Naive thymus-derived CD8-positive, alpha-beta T cell (primary cell): ENCODE measurements at places on chromosomes 11 and 22. TPM values are rescaled to one million over a fixed set of nuclear protein-coding genes. Genes with fewer than 3 reads are reported as not detected.

- H3K36me3 ChIP-seq, result peaks cover 5% of the 10 kb centered on the region
- H3K4me1 ChIP-seq, result peaks cover 55% of the 10 kb centered on the region
- H3K27ac ChIP-seq, result peak overlapping the region; percentile 85
- H3K4me3 ChIP-seq, result peak overlapping the region; percentile 63
- no peaks in the 10 kb centered on the region for H3K27me3 ChIP-seq
Measured at GRCh38 chr22:46058091-46058420, 81.1 kb upstream of the WNT7B start.

GRCh38 chr11:10893714-10894151, 35.9 kb upstream of the ZBED5 start:
- DNase-seq, result no peak
- peaks cover 11% of the 10 kb centered on the region for H3K27me3 ChIP-seq
- no peaks in the 10 kb centered on the region for H3K4me1 ChIP-seq
- H3K36me3 ChIP-seq, result peaks cover 26% of the 10 kb centered on the region
- no peak overlapping the region for H3K4me3 ChIP-seq

- no peak overlapping the region for H3K4me3 ChIP-seq
- peaks cover 3% of the 10 kb centered on the region for H3K4me1 ChIP-seq
- no peaks in the 10 kb centered on the region for H3K36me3 ChIP-seq
Measured at GRCh38 chr11:95398437-95399112, 167.6 kb upstream of the SESN3 start.

The CNIH2 gene
- total RNA-seq, result 1.1 TPM

- no peak for DNase-seq
- H3K36me3 ChIP-seq, result no peaks in the 10 kb centered on the region
- H3K4me3 ChIP-seq, result no peak overlapping the region
- peaks cover 18% of the 10 kb centered on the region for H3K27me3 ChIP-seq
- peaks cover 4% of the 10 kb centered on the region for H3K4me1 ChIP-seq
- peak overlapping the region; percentile 71 for H3K27ac ChIP-seq
Measured at GRCh38 chr22:27613099-27614005, 188.2 kb downstream of the MN1 start.

DNA sequence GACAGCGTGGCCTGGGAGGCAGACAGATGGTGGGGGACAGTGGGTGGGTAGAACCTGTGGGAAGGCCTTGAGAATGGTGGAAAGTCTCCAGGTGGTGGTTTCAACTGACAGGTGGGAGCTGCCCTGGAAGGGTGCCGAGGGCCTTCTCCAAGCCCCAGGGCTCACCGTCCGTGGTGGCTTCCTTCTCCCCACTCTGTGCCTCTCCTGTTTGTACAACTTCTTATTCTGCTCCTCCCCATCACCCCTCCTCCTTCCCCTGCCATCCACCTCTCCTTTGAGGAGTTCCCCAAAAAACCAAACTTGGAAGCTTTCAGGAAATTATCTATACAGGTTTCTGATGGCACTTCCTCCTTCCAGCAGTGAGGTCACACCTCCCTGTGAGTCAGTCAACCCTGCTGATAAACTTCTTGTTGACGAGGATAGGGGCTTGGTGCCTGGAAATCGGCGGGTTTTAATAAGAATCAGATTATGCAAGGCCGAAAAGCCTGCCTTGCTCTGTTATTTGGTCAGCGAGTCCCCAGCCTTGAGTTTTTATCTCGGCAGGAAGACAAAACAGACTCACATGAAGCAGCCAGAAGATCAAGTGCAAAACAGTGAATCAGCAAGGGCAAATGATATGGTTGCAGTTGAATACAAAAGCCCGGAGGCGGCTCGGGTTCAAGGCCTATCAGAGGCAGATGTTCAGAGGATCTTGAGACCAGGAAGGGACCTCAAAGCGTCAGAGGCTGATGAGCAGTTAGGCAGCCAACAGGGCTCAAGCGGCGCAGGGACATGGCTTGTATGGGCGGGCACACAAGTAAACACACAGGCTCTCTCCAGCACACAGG, 9.5 kb upstream of the ST3GAL4 start:
- no peak for DNase-seq
- peaks cover 7% of the 10 kb centered on the region for H3K4me1 ChIP-seq
- no peak overlapping the region for H3K4me3 ChIP-seq

The OR8B2 gene
- not detected for total RNA-seq

GRCh38 chr11:126929179-126930061, 71.2 kb downstream of the KIRREL3 start:
- peaks cover 41% of the 10 kb centered on the region for H3K27me3 ChIP-seq
- no peaks in the 10 kb centered on the region for H3K4me1 ChIP-seq
- DNase-seq, result no peak
- H3K36me3 ChIP-seq, result no peaks in the 10 kb centered on the region
- no peak overlapping the region for H3K4me3 ChIP-seq

The MPZL3 gene
- total RNA-seq, result 12.6 TPM

DNA sequence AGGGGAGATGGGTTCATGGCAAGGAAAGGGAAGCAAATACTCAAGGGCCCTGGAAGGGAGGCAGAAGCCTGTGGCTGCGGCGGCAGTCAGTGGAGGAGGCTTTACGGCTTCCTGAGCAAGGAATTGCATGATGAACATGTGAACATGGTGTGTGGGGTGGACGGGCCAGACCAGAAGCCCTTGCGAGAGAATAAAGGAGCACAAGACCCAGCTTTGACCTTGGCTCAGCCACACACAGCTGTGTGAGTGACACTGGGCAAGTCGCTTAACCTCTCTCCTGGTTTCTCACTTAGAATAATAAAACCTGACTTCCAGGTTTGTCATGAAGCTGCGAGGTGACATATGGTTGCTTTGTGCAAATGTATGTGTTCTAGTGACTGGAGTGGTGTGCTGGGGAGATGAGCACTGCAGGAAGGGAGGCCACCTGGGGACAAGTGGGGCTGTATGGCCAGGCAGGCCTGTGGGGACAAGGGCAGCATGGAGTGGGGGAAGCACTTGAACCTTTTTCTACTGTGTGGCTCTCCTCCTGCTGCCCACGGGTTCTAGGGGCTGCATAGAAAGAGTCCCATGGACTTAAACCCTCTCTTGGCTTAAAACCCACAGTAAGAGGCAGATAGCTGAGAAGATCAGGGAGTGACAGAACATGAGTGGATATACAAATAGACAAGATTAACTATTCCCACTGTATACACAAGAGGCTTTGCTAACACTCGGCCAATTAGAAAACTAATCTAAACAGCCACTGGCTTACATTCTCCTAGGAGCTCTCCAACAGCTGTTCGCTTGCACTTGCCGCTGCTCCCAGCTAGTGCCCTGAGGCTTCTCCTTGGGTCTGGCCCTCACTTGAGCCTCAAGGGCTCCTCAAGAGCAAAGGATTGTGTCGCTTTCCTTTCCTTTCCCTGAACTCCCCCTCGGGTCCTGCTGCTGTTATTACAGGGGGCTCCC, 67.3 kb upstream of the CDON start:
- H3K27me3 ChIP-seq, result no peaks in the 10 kb centered on the region
- no peaks in the 10 kb centered on the region for H3K36me3 ChIP-seq
- H3K27ac ChIP-seq, result no peak overlapping the region
- no peaks in the 10 kb centered on the region for H3K4me1 ChIP-seq
- DNase-seq, result no peak

The BTG4 gene
- not detected for total RNA-seq
